ENCODE measurements at places on chromosomes 5 and 9.

DNA sequence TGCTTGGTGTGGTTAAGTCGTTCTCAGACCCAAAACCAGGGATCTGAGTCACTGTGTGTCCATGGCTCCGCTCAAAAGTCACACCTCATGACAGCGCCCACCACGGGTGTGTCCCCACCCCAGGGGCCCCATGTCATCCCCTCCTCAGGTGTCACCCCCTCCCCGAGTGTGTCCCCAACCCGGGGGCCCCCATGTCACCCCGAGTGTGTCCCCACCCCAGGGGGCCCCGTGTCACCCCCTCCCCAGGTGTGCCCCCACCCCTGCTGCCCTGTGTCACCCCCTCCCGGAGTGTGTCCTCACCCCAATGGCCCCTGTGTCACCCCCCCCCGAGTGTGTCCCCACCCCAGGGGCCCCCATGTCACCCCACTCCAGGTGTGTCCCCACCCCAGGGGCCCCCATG lies 5.1 kb downstream of the LRRC14B start:
- no peak for DNase-seq

DNA sequence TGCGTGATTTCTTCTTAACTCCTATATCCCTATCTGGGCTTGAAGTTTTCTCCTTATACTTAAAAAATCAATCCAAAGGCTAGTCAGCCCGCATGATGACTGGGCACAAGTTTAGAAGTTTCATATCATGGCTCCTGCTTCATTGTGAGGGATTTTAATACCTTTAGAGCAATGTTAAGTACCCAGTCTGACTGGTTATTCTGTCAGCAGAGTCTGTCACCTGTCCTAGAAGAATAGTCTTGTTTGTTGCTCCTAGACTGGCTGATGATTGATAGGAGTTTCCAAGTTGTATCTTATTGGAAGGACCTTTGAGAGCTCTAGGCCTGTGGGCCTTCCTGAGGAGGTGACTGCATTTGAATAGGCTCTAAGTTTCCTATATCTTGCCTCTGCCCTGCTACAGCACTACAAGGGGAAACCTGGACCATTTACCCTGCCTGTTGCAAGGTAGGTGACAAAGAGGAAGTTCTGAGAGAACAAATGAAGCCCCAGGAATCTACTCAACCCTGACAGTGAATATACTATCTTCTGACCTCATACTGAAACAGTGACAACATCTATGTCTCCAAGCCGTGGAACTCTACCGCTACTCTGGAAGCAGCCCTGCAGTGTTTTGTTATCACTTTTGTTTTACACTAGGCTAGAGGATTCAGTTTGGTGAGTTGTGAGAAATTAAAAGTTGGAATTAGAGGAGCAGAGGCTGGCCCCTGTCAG lies 66.5 kb downstream of the F2RL2 start:
- DNase-seq, result no peak

GRCh38 chr5:178396796-178397720 lies 164.5 kb upstream of the PHYKPL start:
- no peak for DNase-seq

GRCh38 chr5:469752-470483 lies 26.9 kb downstream of the EXOC3 start:
- DNase-seq, result no peak

DNA sequence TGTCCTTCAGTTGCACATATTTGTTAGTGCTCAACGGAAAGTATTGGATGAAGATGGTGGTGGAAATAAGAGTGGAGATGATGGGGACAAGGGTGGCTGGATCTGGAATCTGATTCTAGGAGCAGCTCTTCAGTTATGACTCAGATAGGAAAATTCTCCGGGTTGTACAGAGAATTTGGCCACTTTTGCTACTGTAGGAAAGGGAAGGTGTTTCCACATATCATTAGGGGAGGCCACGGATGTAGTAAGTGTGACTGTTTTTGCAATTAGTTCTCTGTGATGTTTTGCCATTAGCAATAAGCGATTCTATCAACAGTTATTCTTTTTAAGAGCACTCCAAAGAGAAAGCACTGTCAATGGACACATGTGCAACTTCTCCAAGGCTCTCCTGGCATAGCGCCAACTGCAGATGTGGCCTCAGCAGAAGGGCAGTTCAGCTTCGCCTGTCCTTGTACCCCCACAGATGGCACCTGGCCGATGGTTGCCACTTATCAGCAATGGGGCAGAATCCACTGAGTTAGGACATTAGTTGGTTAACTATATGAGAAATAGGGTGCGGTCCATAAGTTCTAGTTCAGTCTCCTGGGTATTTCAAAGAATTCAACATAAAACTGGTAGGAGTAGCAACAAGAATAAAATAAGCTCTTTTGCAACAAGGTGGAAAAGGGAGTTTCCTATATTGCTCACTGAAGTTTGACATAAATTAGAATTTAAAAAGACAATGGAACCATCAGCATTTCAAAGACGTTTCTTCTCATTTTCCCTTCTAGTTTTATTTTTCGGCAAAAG lies 96.3 kb downstream of the ARSB start:
- no peak for DNase-seq

DNA sequence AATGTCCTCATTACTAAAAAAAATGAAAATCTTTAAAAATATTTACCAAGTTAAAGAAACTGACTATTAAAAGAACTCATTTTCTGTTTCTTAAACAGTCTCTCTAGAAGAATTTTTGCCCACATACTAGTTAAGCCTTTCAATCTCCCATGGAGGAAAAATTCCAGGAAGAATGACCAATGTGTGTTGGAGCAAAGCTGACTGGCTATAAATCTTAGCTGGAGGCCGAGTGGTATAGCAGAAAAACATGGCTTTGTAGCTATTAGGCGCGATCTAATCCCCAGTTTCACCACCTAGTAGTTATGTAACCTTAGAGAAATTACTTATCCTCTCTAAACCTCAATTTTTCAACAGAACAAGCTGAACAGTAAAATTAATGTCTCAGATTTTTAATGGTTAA lies 135.5 kb upstream of the PRLR start:
- DNase-seq, result peak; percentile 54

- DNase-seq, result peak; percentile 13
Measured at GRCh38 chr5:150412319-150413175, at the start of gene CD74. Gene CD74, minus strand, starts transcription at chr5:150412910. Its CDS starts 161 bp downstream, at chr5:150412749.

DNA sequence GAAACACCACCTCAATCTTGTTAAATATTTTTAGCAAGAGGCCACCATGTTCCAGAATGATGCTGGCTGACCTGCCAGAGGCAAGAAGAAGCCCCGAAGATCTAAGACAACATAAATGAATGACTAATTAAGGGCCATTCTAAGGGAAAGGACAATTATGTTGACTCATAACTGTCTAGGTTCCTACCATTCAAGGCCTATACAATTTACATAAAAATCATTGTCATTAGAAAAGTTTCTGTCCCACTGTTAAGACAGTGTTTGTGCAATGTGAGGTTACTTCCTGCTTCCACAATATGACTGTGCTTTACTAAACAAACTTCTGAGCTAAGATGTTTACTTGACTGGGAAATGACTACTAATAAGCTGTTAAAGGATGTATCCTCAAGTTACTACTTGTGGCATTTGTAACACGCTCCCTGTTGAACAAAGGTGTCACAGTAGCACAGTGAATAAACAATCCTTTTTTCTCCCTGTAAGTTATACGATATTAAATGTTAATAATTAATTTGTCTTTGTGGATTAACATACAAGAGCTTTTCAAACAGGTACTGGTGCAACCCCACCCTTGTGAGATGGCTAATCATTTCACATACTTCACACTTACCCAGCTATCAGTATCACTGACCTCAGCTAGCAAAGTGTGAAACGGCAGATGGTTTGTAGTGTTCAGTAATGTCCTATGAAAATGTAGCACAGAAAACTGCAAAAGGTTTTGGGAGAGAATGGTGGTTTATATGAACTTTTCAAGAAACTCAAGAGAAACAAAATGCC lies 195.8 kb downstream of the EFNA5 start:
- no peak for DNase-seq

- DNase-seq, result no peak
Measured at GRCh38 chr5:169960659-169961058, 19.6 kb downstream of the INSYN2B start.

- DNase-seq, result no peak
Measured at GRCh38 chr5:96338091-96338490, 95.0 kb downstream of the PCSK1 start.

- DNase-seq, result no peak
Measured at GRCh38 chr5:123142206-123142915, 53.3 kb downstream of the PRDM6 start.

DNA sequence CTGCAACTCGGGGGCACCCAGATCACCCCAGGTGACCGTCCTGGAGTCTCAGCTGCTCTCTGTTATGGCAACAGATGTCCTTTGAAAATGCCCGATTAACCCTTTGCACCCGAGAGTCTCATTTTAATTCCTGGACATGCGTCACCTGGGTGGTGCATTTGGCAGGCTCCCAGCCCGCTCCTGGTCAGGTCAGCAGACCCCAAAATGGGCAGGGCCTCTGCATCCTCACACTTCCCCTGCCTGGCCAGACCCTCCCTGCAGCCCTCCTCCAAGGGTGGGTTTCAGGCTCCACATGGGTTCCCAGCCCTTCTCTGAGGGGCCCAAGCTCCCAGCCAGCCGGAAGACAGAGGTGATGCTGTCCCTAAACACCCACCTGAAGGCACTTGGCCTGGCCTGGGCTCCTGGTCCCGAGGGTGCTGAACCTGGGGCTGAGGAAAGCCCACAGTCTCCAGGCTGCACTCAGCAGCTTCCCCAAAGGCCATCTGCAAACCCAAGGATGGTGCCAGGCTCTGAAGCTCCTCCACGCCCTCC lies 69.4 kb downstream of the PSMB7 start:
- no peak for DNase-seq

GRCh38 chr5:94017579-94017978 lies 276.2 kb upstream of the POU5F2 start:
- DNase-seq, result peak; percentile 19

DNA sequence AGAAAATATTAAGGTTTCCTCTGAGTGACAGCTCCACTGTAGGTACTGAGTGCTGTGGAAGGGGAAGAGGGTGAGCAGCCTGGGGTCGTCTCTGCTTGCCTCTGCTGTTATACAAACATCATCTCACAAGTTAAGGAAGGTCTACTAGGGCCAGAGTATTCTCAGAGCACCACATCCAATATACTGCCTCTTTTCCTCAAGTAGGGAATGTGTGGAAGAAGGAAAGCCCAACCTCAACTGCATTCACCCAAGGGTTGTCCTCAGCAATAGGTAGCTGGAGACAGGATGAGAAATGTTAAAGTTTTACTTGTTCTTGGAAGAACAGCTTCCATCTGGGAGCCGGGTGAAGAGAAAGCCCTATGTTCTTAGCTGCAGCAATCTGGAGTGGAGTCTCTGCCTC lies 1062.3 kb upstream of the CDH10 start:
- no peak for DNase-seq

- DNase-seq, result no peak
Measured at GRCh38 chr5:88715503-88715902, 167.5 kb downstream of the MEF2C start.

DNA sequence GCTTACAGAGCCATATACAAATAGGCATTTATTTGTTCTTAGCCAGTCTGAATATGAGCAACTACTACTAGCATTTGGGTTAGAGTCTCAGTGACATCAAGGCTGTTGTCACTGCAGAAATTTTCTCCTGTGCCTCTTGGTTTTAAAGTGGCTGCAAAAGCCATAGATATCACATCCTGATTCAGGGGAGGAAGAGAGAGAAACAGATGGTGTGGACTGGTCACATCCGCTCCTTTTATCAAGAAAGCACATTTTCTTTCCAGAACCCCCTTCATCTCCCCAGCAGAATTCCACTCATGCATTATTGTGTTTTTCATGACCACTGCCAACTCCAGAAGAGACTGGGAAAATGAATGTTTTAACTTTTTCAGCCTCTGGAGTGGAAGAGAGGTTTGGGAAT lies 69.8 kb downstream of the PTTG1 start:
- no peak for DNase-seq

GRCh38 chr5:14153071-14153864 lies 10.1 kb downstream of the TRIO start:
- no peak for DNase-seq

GRCh38 chr9:81685763-81686613 lies 3.4 kb downstream of the TLE1 start:
- DNase-seq, result peak; percentile 58

- no peak for DNase-seq
Measured at GRCh38 chr5:172096207-172096940, 89.9 kb upstream of the FBXW11 start.

DNA sequence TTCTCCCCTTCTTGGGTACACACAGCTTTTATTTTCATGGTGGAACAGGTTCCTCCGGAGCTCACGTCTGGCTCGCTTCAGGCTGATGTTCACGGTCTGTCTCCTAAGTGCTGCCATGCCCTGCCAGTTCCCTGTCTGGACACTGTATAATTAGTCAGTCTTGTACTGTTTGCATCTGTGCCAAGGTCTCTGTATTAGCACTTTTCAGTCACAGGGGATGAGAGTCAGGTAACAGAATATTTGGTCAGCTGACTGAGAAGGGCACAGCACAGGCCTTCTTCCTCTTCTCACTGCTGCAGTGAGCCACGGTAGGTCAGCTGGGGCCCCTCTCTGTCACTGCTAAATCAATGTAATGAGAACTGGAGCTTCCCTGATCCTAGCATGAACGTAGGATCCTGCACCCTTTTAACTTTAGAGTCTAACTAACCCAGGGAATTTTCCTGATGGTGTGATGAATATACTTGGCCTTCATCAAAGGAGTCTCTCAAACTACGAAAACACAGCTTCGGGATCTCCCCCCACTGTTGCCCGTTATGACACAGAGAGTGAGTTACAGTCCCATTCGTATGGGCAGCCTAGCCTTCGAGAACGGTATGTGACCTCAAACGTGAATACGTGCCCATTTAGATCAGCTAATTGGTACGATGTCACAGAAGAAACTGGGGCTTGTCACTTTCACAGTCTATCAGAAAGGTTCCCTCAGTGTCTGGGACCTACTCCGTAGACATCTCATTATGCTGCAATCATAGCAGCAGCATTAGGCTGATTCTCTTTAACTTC lies 354.1 kb upstream of the RFX3 start:
- DNase-seq, result no peak

DNA sequence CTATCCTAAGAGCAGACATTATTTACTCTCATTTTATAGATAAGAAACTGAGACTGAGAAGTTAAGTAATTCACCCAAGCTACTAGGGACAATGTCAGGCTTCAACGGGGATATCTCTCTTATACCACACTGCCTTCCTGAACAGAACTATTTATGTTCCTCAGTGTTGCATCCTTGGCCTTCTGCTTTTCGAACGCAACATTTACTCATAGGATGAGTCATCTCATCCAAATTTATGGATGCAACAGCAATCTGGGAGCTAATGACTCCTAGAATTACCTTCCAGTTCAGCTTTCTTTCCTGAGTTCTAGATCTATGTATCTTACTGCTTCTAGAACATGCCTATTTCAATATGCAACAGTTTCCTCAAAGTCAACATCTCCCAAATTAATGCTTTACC lies 103.6 kb upstream of the PAM start:
- DNase-seq, result no peak

- peak; percentile 16 for DNase-seq
Measured at GRCh38 chr5:8478326-8478725, 609.4 kb downstream of the MTRR start.
